ENCODE measurements at places on chromosomes 6 and 20.

DNA sequence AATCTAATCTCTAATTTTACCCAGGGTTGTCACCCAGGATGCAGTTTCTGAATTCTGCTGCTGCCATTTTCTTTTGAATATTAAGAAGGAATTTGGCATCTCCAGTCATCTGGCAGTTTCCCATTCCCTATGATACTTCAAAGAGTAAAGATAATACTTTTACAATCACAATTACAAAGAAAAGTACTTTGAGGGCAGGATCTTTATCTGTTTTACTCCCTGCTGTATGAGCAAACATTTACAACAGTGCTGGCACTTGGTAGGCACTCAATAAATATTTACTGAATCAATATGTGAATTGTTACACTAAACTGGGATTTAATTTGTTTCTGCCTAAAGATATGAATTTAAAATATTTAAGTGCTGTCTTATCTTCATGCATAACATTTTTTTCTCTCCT is 224.9 kb downstream of the EPHA7 start:
- DNase-seq, result no peak

DNA sequence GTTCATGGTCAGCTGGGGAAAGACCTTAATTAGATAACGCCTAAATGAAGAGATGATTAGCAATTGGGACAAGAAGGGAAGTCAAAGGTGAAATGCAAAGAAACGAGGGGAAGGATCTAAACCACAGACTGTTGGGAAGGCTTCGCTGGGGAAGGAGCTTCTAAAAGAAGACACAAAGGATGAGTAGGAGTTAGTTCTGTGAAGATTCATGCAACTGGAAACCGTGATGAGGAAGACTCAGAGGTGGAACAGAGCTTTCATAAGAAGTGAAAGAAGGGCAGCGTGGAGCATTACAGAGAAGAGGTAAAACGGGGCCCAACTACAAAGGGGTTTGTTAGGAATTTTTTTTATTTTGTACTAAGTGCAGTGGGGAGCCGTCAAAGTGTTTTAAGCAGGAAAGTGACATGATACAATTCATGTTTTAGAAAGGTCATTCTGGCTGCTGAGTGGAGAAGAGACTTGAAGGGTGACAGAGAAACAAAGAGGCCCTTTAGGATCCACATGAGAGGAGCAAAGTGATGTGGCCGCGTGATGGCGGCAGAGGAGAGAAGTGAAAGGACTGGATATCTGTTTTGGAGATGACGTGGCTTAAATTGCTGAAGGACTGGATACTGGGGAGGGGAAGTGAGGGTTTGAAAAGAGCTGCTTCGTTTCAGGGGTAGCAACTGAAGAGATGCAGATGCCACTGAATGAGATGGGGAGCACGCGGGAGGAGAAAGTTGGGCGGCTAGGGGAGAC is 33.6 kb downstream of the TTI1 start:
- DNase-seq, result no peak

GRCh38 chr20:38812182-38812581 is 6.7 kb downstream of the PPP1R16B start:
- DNase-seq, result no peak

GRCh38 chr6:83853178-83854000 is at the start of gene RIPPLY2:
RIPPLY2 (plus strand) TSS chr6:83853360; CDS start chr6:83853417, 57 bp downstream.
- peak; percentile 50 for DNase-seq

DNA sequence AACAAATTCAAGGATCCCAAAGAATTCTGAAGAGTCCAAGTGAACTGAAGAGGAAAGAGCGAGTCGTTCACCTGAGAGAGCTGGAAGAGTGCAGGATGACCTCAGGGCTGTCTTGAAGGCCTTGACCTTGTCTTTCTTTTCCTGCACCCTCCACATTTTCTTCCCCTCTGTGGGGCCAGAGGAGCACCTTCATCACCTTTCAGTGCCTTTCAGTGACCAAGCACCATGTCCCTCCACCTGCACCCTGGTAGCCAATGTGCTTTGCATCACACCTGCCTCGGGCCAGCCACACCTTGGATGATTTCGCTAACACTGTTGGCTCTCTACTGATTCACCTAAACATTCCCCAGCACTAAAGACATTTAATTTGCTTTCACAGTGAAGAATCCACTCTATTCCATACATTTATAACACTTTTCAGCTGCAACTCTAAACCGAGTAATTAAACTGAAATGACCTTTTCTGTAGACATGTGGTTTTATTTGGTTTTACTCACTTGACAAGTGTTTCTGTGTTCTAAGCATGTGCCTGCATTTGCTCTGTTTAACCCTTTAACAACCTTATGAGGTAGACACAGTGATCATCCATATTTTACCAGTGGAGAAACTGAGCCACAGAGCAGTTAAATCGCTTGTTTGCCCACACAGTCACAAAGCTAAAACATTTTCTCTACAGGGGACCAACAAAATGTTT is 121.3 kb upstream of the CST7 start:
- no peak for DNase-seq

GRCh38 chr6:57305761-57306160 is 11.7 kb upstream of the PRIM2 start:
- no peak for DNase-seq
